Sigmoid colon (tissue), 7 donors: ENCODE measurements at places on chromosomes 12 and 14. TPM values are rescaled to one million over a fixed set of nuclear protein-coding genes. Genes with fewer than 3 reads are reported as not detected.

DNA sequence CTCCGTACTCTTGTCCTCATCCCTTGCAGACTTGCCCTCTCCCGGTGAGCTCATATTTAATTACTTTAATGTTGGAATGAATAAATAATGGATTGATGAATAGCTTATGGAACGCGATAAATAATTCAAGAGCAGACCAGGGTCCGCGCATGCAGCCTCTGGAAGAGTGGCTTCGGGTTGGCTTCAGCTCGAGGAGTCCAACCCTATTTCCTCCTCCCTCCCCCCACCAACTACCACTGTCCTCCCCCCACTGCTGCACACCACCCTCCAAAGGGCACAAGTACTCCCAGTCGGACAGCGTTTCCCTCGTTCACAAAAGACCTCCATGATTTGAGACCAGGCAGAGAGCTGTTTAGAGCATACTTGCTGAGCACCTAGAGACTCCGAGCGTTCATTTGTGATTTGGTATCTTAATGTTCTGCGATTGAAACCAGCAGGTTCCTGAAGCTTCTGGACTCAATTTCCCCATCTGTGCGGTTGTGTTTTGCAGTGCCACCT lies 647 bp upstream of the SIX1 start:
- peaks cover 94% of the 10 kb centered on the region for H3K27me3 ChIP-seq
- peak overlapping the region; percentile 50 for H3K4me3 ChIP-seq
- DNase-seq = no peak
- peaks cover 46% of the 10 kb centered on the region for H3K4me1 ChIP-seq
- no peaks in the 10 kb centered on the region for H3K36me3 ChIP-seq

GRCh38 chr12:67854351-67854750 lies 134.9 kb upstream of the IFNG-AS1 start:
- H3K4me3 ChIP-seq = no peak overlapping the region
- H3K27ac ChIP-seq = no peak overlapping the region
- DNase-seq = no peak
- H3K4me1 ChIP-seq = peaks cover 12% of the 10 kb centered on the region

GRCh38 chr12:108570743-108571608 lies 8.6 kb downstream of the ISCU start:
- H3K4me3 ChIP-seq = no peak overlapping the region
- H3K27me3 ChIP-seq = no peaks in the 10 kb centered on the region
- H3K36me3 ChIP-seq = peaks cover 35% of the 10 kb centered on the region
- H3K27ac ChIP-seq = no peak overlapping the region

GRCh38 chr14:92686900-92687427 lies 61.5 kb downstream of the LGMN start:
- H3K27ac ChIP-seq = no peak overlapping the region
- H3K4me3 ChIP-seq = peak overlapping the region; percentile 37
- peak; percentile 90 for DNase-seq
- no peaks in the 10 kb centered on the region for H3K4me1 ChIP-seq
- H3K27me3 ChIP-seq = no peaks in the 10 kb centered on the region

GRCh38 chr12:107448198-107448597 lies 237.4 kb upstream of the PWP1 start:
- no peaks in the 10 kb centered on the region for H3K27me3 ChIP-seq
- H3K4me3 ChIP-seq = no peak overlapping the region
- H3K27ac ChIP-seq = no peak overlapping the region
- no peaks in the 10 kb centered on the region for H3K36me3 ChIP-seq
- no peaks in the 10 kb centered on the region for H3K4me1 ChIP-seq

DNA sequence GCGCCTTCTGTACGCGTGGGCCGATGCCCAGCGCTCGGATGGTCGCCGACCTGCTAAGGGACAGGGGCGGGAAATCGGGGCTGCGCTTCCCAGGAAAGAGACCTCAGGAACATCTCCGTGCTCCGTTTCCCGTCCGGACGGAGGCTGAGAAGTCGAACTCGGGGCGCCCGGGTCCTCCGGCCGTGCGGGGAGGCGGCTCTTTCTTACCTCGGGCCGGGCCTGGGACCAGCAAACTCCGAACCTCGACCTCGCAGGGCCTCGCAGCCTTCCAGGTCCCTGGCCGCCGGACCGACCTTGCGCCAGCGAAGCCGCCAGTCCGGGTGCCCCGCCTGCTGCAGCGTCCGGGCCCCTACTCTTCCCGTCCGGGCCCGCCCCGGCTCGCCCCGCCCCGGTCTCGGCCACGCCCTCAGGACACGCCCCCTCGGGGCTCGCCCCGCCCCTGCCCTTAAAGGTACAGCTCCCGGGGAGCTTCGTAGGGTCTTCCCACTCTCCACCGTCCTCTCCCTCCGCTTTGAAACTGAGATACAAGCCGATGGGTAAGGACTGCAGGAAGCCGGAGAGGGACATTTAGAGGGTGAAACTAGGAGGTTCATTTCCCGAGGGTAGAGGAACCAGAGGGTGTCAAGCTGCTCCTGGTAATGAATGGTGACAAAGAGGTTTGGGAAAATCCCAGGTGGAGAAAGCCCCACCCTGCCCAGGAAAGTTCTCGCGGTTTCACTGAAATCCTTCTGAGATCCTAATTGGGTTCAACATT lies at the start of gene SLC8B1:
TSS of gene SLC8B1 (minus strand) at position 324 of the 754 bp plus-strand sequence. CDS start 2,231 bp downstream, outside the sequence.
- no peaks in the 10 kb centered on the region for H3K36me3 ChIP-seq
- peak within 1 kb of the TSS; percentile 73 for H3K27ac ChIP-seq
- peaks cover 24% of the 10 kb centered on the region for H3K4me1 ChIP-seq
- DNase-seq = peak; percentile 94
- no peaks in the 10 kb centered on the region for H3K27me3 ChIP-seq
- H3K4me3 ChIP-seq = peak within 1 kb of the TSS; percentile 79

Gene SLC5A8
- total RNA-seq = not detected

Gene RPL10L
- total RNA-seq = not detected

- no peak overlapping the region for H3K4me3 ChIP-seq
- H3K4me1 ChIP-seq = peaks cover 9% of the 10 kb centered on the region
- H3K36me3 ChIP-seq = peaks cover 19% of the 10 kb centered on the region
- DNase-seq = no peak
- H3K27me3 ChIP-seq = no peaks in the 10 kb centered on the region
Observed at GRCh38 chr14:50774542-50775267, 56.3 kb downstream of the NIN start.

DNA sequence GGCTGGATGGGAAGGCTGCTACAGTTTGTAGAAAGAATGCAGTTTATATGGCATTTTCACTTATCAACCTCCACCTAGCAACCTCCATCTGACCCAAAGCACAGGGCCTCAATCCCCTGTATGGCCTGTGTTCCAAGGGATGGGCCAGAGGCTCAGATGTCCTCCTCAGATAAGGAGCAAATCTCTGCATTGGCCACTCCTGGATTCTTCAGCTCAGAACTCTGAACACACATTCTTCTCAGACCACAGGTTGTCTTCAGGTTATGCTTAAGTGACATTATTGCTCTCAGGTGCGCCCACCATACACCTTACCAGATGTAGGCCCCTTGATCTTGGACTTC lies 47.9 kb upstream of the JDP2 start:
- H3K27me3 ChIP-seq = no peaks in the 10 kb centered on the region
- no peaks in the 10 kb centered on the region for H3K4me1 ChIP-seq
- no peak overlapping the region for H3K4me3 ChIP-seq
- no peak for DNase-seq

DNA sequence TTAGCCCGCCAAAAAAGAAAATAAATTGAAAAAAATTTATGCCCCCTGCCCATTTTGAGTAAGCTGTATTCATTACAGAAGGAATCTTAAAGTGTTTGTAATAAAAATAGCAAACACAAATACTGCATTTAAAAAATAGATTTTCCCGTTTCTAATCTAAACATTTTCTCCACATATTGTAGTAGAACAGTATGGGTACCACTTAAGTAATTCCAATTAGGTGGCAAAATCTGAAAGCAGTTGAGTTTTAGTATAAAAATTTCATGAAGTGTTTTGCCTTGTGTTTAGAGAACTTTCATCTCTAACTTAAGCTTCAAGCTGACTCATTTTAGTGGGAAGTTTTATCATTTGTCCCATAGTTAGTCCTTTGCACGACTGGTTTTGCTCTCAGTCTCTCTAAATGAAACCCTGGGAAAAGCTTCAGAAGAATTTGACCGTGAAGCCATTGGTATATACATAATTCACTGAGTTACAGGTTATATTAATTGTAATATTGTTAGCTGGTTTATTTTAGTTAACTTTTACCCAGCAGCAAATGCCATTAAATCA lies 214.6 kb downstream of the ERC1 start:
- DNase-seq = no peak
- H3K36me3 ChIP-seq = no peaks in the 10 kb centered on the region
- H3K4me1 ChIP-seq = peaks cover 21% of the 10 kb centered on the region
- no peaks in the 10 kb centered on the region for H3K27me3 ChIP-seq

- H3K27ac ChIP-seq = no peak overlapping the region
- H3K27me3 ChIP-seq = no peaks in the 10 kb centered on the region
- no peaks in the 10 kb centered on the region for H3K4me1 ChIP-seq
- H3K36me3 ChIP-seq = peaks cover 19% of the 10 kb centered on the region
Observed at GRCh38 chr12:116015525-116015924, 262.0 kb downstream of the MED13L start.

- H3K4me3 ChIP-seq = no peak overlapping the region
- H3K27ac ChIP-seq = no peak overlapping the region
- H3K36me3 ChIP-seq = no peaks in the 10 kb centered on the region
- peaks cover 43% of the 10 kb centered on the region for H3K27me3 ChIP-seq
- DNase-seq = no peak
Observed at GRCh38 chr14:97408937-97409815, 612.0 kb downstream of the VRK1 start.

DNA sequence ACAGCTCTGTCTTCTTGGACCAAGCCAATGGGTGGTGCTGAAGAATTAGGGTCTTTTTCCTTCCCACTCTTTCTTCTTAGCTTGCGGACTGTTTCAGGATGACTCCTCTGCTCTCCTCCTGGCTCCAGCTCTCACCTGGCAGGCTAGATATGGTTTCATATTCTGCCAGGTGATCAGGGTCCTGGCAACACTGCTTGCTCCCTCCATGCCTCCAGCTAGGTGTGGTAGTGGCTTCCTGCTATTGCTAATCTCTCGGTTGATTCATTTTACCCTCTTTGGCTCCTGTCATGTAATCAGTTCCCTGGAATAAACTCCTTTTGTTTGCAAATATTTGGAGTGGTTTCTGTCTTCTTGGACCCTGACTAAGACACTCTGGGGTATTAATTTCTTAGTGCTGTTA lies 4.3 kb upstream of the GZMH start:
- no peaks in the 10 kb centered on the region for H3K36me3 ChIP-seq
- DNase-seq = no peak
- H3K4me1 ChIP-seq = no peaks in the 10 kb centered on the region
- no peaks in the 10 kb centered on the region for H3K27me3 ChIP-seq

Gene FKBP4
- total RNA-seq = 21.3 TPM

Gene FAM234B
- 2.9 TPM for total RNA-seq

DNA sequence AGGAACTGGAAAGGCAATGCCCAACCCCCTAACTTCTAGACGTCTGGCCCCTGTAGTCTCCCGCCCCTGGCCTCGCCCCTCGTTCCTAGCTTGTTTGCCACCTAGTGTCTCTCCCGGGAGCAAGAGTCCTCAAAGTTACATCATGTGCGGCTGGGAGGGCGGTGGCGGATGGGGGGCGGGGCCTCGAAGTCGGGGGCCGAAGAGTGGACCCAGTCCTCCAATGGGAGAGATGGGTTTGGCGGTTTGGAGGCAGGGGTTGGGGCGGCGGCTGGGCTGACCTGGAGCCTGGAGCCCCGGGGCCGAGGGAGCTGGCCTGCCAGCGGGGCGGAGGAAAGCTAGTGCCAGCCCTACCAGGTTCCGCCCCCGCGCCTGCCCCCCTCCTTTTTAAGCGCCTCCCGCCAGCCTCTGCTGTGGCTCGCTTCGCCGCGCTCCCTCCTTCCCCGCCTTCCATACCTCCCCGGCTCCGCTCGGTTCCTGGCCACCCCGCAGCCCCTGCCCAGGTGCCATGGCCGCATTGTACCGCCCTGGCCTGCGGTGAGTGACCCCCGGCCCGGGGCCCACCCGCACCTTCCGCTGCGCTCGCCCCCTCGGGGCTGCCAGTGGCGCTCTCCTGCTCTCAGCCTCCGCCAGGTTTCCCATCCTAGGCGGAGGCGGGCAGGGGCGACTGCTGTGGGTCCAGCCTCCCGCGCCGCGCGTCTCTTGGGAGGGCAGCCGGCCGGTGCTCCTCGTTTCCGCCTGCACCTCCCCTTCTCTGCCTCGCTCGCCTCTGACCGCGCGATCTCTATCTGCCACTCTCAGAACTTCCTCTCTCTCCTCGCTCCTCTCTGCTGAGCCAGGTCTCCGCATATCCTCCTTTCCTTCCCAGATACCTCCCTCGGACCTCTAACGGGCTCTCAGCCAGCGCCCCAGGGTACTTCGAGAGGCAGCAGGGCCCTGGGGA lies at the start of gene PCK2:
TSS of gene PCK2 (plus strand) at position 411 of the 940 bp plus-strand sequence. CDS start at position 506, 95 bp downstream.
- H3K4me3 ChIP-seq = peak within 1 kb of the TSS; percentile 77
- DNase-seq = peak; percentile 98
- H3K27ac ChIP-seq = peak within 1 kb of the TSS; percentile 88

GRCh38 chr12:120944645-120945217 lies 33.6 kb upstream of the HNF1A start:
- H3K4me3 ChIP-seq = no peak overlapping the region
- H3K27ac ChIP-seq = no peak overlapping the region
- no peak for DNase-seq
- H3K27me3 ChIP-seq = no peaks in the 10 kb centered on the region
- H3K4me1 ChIP-seq = no peaks in the 10 kb centered on the region

Gene GALNT8
- total RNA-seq = 1.8 TPM

DNA sequence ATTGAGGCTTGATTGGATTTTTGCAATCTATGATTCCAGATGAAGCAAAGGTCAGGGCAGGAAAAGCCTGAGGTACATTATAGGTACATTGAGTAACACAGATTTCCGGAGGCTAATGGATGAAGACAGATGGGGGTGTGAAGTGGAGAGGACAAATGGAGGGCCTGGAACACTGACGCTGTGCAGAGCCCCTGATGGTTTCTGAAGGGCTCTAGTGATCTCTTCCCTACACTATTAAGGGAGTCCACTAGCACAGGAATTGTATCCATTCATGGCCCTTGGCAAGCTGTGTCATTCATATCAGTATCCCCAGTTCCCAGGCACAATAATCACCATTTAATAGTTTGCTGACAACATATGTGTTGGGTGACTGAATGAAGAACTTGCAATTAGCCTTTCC lies 284.8 kb downstream of the ITPR2 start:
- no peak for DNase-seq
- no peak overlapping the region for H3K27ac ChIP-seq
- H3K36me3 ChIP-seq = no peaks in the 10 kb centered on the region
- H3K27me3 ChIP-seq = no peaks in the 10 kb centered on the region
- H3K4me3 ChIP-seq = no peak overlapping the region

Gene DEGS2
- total RNA-seq = 0.54 TPM
